ENCODE measurements at places on chromosomes 6 and 20.

DNA sequence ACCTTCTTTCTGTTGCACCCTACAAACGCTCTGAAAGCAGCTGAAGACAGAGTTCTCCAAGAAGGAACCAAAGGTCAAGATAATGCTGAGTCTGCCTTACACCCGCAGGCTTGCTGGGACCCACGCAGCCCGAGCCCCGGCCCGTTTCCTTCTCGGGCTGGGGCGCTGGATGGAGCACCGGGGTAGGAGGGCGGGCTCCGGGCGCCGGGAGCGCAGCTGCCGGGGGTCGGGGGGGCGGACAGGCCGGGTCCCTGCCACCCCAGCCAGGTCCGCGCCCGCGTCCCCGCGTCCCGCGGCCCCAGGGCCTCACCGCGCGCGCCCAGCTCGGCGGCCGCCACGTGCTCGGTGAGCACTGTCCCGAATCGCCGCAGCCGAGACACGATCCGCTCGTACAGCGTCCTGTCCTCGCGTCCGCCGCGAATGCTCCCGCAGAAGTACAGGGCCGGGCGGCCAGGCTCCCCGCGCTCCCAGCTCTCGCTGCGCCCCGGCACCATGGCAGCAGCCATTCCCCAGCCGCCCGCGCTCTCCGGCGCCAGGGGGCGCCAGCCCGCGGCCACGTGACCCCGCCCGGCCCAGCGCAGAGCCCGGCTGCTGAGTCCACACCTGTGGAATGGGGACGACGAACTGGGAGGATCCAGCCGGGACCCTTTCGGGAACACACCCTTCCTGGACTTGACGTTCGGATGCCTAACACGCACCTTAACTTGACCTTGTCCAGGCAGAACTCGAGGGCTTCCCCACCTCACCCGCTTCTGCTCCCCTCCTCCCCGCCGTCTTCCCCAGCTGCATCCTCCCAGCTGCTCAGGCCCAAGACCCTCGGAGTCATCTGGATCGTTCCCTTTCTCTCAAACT lies at the start of gene DNPH1:
Gene DNPH1 (minus strand): TSS at position 531 of the 852 bp plus-strand sequence. CDS start 25 bp downstream, at position 506.
- peak; percentile 82 for DNase-seq

GRCh38 chr6:163183806-163184205 lies 230.7 kb upstream of the QKI start:
- DNase-seq: no peak

- DNase-seq: no peak
Observed at GRCh38 chr6:31464252-31465184, 33.4 kb upstream of the MICB start.

GRCh38 chr6:21500314-21501020 lies 93.1 kb upstream of the SOX4 start:
- DNase-seq: no peak

DNA sequence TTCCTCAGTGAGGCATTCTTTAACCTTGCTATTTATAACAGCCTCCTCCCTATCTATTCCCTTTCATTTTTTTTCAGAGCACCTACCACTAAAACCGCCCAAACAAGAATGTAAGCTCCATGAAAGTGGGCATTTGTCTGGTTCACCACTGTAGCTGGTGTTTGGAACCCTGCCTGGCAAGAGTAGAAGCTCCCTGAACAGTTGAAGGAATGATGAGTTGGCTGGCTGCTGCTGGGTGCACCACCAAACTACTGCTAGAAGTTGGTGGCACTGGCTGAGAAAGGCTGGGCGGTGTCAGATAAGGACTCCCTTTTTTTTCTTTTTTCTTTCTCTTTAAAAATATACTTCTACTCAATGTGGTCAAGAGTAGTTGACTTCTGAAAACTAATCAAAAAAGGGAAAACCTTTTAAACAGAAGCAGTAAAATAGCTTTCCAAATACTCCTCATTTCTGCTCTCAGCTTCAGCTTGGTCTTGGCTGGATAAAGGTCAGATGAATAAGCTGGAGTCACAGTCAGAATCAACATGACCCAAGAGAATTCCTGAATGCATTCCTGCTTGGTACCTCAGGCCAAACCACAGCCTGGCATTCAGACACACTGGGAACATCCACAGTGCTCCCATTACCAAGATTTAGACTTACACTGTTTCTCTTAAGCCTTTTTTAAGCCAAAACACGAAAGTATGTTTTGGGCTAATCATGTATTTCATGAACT lies 38.0 kb downstream of the RTN4IP1 start:
- no peak for DNase-seq

- peak; percentile 56 for DNase-seq
Observed at GRCh38 chr6:209432-210103, 82.7 kb upstream of the DUSP22 start.

DNA sequence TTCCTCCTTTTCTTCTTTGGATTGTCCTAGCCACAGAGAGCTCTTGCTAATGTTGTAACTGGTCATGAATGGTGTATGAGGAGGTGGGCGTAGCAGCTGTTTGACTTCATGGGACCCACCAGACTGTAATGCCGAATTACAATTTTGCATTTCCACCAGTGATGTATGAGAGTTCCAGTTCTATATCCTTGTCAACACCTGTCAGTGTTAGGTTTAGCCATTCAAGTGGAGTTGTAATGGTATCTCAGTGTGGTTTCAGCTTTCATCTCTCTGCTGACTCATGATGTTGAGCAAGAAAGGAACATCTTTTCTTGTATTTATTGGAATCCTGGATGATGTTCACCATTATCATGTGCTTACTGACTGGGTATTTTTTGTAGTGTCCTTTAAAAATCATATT lies 5.1 kb downstream of the IGF2R start:
- no peak for DNase-seq

- DNase-seq: no peak
Observed at GRCh38 chr6:138970856-138971425, 17.1 kb downstream of the REPS1 start.

DNA sequence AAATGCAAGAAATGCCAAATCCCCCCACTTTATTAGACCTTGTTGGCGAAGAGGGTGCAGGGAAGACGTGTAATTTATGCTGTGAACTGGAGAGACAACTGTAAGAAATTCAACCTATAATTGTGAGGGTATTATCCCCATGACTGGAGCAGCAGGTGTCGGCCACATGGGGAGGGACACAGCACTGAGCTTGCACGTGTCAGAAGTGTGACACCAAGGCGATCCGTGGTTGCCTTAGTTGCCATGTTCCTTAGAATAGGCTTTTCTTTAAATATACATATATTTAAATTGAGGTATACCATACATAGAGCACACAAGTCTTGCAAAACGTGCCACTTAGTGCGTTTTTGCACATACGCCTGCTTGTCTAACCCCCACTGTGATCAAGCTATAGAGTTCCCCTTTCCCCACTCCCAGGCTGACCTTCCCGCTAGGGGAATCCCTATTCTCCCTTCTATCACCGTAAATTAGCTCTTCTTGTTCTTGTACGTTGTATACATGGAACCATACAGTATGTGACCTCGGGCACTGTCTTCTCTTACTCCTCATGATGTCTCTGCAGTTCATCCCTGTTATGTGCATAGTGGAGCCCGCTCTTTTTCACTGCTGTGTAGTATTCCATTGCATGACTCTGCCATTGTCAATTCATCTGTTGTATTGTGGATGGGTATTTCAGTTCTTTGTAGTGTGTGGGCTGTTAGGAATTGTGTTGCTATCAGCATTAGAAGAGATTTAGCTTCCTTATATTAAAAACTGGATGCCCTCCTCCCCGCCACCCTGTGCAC lies 81.6 kb upstream of the PMEPA1 start:
- DNase-seq: no peak

GRCh38 chr6:63525186-63525878 lies 46.9 kb upstream of the LOC128125822 start:
- DNase-seq: no peak

DNA sequence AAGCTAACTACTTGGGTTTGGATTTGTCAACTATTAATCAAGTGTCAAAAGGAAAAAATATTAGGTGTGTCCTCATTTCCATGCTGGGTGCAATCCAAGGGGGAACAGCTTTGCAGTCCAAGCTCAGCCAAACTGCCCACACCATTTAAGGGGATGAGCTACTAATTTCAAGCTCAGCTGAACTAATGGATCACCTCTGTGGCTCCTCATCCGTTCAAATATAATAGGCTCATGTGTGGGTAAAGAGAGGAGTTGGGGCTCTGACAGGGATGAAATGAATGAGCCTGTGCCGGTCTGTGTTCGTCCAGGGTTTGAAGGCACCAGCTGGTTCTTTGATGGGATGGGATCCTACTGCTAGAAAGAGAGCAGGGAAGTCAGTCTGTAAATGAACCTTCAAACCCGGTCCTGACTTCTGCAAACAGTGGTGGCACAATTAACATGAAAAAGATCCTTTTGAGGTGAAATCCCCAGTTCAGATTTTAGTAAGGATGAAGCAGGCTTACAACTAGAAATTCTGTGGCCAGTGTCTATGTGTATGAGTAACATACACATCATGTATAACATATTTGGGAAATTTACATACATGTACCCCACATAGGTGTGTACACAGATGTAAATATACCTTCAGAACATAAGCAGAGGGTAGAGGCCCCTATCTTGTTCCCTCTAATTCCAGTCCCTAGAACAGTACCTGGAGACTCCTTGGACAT lies 41.9 kb downstream of the TTI1 start:
- DNase-seq: no peak

DNA sequence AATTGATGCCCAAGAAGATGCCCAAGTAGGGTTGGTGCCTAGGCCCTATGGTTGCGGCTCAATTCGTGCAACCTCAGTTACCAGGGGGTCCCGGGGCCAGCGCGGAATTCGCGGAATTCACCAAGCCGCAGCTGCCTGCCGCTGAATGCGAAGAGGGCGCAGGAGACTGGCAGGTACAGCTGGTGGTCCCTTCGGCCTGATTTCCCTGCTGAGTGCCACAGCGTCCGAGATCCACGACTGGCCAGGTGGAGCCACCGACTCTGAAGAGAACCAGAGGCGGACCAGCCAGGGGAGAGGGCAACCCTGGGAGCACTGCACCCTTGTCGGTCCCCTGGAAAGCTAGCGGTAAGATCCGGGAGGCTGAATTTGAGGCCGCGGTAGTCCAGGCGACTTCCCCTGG lies 6.8 kb upstream of the TFAP2D start:
- no peak for DNase-seq

GRCh38 chr6:128241216-128241615 lies 279.2 kb downstream of the PTPRK start:
- no peak for DNase-seq

DNA sequence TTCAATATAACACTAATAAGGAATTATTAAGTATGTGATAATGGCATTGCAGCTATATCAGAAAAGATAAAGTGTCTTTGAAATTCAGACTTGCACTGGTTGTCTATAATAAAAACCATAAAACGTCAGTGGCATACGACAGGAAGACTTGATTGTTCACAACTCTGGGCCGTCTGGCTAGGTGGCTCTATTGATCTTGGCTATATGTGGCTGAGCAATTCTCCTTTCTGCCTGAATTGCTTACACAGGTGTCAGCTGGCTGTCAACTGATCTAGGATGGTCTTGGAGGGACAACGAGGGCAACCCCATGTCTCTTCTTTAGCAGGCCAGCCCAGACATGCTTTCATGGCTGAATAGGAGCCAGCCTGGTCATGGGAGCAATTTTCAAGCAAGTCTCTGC lies 359.1 kb downstream of the QKI start:
- no peak for DNase-seq

DNA sequence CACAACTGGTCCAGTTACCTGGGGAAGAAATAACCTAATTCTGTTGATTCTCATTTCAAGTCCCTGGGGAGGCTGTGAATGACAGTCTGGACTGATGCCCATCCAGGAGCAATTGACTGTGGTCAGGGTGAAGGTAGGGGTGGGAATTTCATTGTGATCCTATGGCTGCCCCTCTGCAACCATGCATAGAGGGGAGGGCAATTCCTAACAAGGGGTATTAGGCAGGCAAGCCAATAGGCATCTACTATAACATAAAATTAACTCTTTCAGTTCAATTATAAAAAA lies 44.0 kb upstream of the TRAM2 start:
- no peak for DNase-seq

- no peak for DNase-seq
Observed at GRCh38 chr6:121767211-121767610, 331.8 kb downstream of the GJA1 start.

DNA sequence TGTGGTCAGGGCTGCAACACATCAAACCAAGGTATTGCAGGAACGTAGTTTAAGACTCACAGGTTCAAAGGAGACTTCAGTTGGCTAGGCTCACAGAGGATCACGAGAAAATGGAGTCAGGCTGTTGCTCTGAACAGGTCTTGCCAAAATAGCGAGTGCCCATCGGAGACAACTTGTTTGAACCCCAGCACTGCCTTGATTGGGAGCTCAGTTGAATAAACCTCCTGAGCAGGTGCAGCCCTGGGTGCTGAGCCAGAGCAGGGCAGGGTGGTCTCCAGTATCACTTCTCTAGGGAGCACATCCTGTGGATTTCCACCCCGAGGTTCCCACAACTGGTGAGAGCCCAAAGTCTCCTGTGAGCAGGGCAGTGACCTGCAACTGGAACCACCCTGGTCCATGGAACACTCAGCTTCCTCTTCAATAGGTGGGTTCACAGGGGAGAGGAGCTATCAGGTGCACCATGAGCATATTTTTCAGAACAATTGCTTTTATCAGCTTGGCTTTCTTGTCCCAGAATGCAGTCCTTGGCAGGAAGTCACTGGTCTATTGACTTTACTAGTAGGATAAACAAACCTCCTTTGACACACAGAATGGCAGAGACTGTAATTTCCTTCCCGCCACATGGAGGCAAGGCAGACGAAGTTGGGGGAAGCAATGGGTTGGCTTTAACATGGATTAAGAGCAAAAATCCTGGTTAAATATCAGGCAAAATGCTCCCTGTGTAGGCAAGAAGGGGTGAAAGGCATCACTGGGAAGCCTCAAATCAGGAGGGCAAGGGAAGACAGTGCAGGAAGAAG lies 267.7 kb upstream of the FOXQ1 start:
- no peak for DNase-seq

GRCh38 chr20:44273231-44274215 lies 26.4 kb downstream of the GDAP1L1 start:
- no peak for DNase-seq

- DNase-seq: no peak
Observed at GRCh38 chr6:43054206-43054943, 724 bp upstream of the CUL7 start.

DNA sequence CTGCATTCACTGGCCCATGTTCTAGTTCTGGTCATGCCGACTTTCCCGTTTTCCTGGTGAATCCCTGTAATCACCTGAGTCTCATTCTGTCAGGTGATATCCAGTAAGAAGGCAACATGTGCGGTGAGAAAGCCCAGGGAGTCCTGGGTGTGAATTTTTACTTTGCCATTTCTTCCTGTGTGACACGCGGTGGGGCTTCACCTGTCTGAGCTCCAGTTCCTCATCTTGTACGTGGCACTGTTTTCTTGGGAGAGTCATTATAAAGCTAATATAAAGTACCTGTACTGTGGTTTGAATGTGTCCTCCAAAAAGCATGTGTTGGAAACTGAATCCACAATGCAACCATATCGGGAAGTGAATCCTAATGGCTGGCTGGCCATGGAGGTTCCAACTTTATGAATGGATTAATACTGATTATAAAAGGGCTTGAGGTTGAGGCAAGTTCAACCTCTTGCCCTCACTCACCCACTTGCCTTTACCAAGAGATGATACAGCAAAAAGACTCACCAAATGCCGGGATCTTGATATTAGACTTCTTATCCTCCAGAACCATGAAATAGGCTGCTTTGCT lies 5.1 kb downstream of the HLA-E start:
- DNase-seq: peak; percentile 33

GRCh38 chr6:112640891-112641290 lies 293.8 kb downstream of the RFPL4B start:
- DNase-seq: no peak

GRCh38 chr6:159981403-159982245 lies 12.7 kb downstream of the IGF2R start:
- DNase-seq: peak; percentile 59

- no peak for DNase-seq
Observed at GRCh38 chr20:48456366-48457192, 371.2 kb downstream of the PREX1 start.

- no peak for DNase-seq
Observed at GRCh38 chr6:138099832-138100231, 7.4 kb downstream of the PERP start.
